ENCODE measurements at places on chromosomes 5 and 9.

DNA sequence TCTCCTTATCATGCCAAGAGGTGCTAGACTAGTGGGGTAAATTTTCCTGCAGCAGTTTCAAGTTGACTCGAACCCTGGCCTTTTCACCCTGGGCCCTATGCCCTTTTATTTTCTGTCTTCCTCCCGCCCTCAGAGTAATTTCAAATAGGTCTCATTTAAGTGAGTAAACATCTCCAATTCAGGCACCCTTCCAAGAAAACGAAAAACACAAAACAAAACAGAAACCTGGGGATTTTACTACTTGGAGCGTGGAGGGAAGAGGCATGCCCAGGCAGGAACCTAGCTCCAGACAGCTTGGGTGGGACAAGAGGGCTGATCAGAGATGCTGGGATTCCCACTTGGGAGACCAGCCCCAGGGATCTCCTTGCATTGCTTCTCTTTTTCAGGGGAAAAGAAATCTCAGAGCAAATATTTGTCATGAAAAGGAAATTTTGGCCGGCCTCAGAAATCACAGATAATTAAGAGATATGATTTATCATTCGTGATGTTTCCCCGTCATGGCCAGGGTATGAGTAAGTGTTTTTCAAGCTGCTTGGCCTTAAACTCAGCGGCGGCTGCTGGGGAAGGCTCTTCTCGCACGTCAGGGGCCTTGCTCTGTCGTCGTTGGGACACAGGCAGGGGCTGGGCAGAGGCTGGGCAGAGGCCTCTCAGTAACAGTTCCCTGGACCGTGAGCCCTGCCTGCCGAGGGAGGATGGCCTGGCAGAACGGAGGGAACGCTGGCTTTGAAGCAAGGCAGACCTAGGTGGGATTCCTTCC, 248.6 kb upstream of the KLF4 start:
- DNase-seq, result no peak

GRCh38 chr5:158153508-158153907, 294.6 kb upstream of the CLINT1 start:
- no peak for DNase-seq

DNA sequence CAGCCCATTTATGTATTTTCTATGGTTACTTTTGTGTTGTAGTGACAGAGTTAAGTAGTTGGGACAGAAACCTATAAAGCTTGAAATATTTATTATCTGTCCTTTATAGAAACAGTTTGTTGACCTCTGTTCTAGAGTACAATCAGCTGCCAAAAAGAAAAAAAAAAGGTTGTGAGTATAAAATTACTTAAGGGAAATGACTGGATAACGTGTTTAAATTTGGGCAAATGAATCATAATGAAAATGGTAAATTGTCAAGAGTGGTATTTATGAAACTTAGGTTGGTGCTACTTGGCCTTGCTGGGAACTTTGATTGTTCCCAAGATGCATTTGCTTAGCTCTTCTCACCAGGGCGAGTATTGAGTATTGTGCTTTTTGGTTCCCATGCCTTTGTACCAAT, 70.2 kb upstream of the IL6ST start:
- DNase-seq, result no peak

- DNase-seq, result no peak
Observed at GRCh38 chr5:103145196-103145595, 25.1 kb downstream of the PPIP5K2 start.

DNA sequence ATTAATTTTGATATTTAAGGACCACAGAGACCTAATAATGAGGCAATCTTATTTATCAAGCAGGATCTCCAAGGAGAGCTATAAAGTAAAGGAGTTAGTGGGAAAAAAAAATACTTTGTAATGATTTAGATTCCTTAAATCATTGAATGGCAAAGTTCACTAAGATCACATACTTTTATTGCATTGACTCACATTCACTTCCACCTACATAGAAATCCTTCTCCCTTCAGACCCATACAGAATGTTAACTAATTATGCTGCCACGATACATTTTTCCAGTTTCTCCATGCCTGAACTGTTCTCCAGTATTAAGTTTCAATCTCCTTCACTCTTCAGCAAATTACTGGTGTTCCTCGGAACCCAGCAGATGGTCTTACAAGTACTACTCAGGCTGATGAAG, 388.7 kb downstream of the EFNA5 start:
- DNase-seq, result no peak

- peak; percentile 52 for DNase-seq
Observed at GRCh38 chr5:135553688-135554462, 18.1 kb upstream of the NEUROG1 start.

DNA sequence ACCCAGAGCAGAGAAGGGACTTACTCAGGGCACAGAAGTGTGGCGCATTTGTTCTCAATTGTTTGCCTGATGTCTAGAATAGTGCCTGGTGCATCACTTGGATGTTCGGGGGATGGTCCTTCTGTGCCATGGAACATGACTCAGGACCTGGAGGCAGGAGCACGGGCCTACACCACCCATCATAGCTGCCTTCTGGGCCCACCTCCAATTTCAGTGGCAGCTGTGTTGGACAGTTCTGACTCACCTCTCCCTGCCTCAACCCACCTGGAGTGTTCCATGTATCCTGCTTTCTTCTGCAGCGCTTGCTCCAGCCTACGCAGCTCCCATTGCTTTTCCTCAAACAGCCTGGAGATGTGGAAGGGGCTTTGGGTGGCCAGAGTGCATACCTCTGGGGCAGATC, 12.5 kb upstream of the CXCL14 start:
- no peak for DNase-seq

DNA sequence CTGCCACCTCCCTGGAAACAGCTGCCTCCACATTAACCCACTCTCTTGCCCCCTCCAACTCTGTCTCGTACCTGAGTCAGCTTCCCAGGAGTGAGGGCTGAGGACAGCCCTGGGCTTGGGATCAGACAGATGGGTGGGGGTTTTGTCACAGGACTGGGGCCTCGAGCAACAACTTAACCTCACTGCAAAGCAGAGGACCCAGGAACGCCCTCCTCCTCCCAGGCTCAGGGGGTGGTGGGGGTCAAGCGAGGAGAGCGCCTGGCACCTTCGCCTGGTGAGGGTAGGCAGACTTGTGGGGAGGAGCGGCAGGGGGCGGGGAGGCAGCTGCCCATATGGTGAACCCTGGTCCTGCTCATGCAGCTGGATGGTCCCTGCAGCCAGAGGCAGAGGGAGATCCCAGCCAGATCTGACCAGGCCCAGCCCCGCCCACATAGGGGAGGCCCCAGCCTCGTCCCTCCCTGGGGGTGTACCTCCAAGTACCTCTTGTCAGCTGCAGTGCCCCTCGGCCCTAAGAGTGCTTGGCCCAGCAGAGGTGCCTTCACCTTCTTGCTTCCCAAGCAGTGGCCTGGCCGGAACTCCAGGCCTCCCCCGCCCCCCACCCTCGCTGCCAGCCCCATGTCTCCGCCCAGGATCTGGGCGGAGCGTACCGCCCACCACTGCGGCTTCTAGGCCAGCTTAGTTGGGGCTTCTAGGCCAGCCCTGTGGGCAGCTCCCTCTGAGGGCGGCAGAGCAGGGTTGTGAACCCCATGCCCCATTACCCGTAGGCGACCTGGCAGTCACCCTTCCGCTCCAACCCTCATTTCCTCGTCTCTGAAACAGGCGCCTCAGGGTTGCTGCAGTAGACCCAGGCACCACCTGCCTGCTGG, at the start of gene SARDH:
SARDH (minus strand) TSS at position 579 of the 866 bp plus-strand sequence. CDS start 4,179 bp downstream, outside the sequence.
- DNase-seq, result peak; percentile 54

DNA sequence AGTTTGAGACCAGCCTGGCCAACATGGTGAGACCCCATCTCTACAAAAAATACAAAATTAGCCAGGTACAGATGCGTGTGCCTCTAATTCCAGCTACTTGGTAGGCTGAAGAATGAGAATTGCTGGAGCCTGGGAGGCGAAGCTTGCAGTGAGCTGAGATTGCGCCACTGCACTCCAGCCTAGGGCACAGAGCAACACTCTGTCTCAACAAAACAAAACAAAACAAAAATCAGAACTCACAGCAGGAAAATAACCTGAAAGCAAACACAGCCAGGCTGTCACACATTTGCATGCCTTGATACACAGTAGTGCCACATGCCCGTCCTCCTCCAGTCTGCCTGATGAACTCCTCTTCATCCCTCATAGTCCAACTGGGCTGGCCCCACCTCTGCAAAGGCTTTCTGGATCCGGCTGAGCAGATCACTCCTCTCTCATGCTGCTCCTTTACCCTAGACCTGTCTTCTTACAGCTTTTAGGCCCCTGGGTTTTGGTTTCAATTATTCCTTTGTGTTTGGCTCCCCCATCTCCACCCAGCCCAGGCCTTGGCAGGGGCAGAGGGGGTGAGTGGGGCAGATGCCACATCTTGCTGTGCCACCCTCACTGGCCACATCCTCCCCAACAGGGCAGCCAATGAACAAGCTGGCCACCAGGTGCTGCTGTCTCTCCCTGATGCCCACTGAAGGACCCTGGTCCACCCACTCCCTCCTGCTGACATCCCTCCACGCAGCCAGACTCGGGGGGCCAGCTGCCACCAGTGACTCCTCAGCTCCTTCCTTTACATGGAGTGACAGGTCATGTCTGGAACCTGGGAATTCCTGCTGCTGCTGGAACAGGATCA, 62.0 kb upstream of the GGTA1 start:
- DNase-seq, result no peak

- no peak for DNase-seq
Observed at GRCh38 chr9:137201205-137201868, 796 bp upstream of the TPRN start.

- no peak for DNase-seq
Observed at GRCh38 chr9:31588006-31588405, 796.4 kb upstream of the ACO1 start.

DNA sequence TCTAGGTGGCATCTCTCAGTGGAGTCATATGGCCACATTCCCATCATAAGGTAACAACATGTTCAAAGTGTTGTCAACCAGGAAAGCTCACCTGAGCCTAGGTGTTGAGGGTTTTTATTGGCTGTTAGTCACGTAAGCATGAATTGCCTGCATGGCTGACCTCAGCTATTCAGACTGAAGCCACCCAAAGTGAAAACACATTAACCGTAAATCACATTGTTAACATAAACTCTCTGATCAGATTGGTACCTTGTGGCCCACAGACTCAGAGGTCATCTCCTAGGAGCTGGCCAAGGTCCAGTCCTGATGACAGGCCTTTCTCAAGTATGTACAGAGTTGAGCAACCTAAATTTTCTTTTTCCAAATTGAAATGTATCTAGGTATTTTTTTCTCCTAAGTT, 26.7 kb downstream of the SRFBP1 start:
- no peak for DNase-seq

- no peak for DNase-seq
Observed at GRCh38 chr9:16992138-16992537, 121.7 kb upstream of the BNC2 start.

DNA sequence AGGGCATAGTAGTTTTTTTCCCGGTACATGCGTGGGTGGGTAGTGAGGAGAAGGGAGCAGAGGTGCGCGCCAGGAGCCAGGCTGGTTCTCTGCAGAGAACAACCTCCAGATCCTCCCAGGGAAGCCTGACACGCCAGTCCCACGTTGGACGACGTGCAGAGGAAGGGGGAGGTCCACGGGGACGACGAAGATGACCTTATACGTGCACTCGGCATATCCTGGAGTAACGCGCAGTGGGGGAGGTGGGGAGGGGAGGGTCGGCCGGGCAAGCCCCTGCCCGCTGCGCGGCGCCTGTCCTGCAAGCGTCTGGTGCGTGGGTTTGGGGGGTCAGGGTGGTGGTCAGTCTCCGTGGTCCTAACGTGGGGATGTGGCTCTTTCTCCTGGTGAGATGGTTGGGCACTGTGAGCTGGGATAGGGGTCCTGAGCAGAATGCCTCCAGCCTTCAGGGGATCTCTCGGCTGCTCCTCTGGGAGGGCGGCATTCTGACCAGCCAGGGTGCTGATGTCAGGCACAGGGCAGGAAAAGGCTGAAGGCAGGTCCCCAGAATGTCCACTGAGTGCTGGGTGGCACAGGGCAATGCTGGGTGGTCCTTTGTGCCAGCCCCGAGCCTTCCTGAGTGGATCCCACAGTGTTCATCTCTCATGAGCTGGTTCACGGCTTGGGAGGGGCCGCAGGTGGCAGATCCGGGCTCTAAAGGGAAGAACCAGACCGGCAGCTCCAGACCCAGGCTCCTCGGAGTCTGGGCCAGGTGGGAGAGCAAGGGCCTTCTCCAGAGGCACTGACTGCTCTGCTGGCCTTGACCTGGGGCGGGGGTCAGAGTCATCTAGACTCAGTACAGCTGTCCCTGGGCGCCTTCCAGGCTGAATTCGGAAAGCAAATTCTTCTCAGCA, 10.5 kb upstream of the SCGB3A1 start:
- no peak for DNase-seq

DNA sequence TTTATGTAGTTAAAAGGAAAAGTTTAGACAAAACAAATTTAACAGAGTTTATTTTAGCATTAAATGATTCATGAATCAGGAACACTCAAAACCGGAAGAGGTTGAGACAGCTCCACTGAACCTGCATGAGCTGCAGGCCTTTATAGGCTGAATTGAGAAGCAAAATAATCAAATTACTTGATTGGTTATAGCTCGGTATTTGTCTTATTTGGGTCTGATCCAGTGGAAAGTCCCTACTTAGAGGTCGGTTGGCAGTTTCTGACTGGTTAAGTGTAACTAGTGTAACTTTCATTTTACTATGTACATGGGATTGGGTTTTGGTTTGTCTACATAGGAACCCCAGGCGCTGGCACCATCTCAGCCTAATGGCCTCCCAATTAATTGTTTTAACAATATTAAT, 74.1 kb upstream of the PIK3R1 start:
- DNase-seq, result no peak

- DNase-seq, result peak; percentile 37
Observed at GRCh38 chr5:84623019-84623418, 238.3 kb upstream of the EDIL3 start.

GRCh38 chr5:90586469-90586868, 27.9 kb downstream of the ADGRV1 start:
- DNase-seq, result no peak

DNA sequence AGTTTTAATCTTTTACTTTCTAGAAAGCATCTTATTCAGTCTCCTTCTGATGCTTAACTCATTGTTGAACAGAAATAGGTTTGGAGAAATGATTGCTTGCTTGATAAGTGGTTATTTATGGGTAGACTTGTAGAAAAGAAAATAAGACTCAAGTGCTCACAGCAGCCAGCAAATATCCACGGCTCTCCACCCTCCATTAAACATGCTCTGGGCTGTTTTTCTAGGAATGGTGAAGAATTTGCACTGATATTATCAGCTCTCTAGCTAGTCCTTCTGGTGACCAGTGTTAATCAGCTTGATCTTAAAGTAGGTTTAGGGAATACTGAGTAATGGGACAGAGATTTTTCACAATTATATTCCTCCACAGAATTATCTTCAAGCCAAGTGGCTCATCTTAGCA, 60.6 kb downstream of the SLC1A3 start:
- no peak for DNase-seq

- no peak for DNase-seq
Observed at GRCh38 chr9:127921557-127922120, 4.8 kb upstream of the ST6GALNAC4 start.
